Breast epithelium (tissue), 4 donors: ENCODE measurements at places on chromosomes 11 and 22. TPM values are rescaled to one million over a fixed set of nuclear protein-coding genes. Genes with fewer than 3 reads are reported as not detected.

DNA sequence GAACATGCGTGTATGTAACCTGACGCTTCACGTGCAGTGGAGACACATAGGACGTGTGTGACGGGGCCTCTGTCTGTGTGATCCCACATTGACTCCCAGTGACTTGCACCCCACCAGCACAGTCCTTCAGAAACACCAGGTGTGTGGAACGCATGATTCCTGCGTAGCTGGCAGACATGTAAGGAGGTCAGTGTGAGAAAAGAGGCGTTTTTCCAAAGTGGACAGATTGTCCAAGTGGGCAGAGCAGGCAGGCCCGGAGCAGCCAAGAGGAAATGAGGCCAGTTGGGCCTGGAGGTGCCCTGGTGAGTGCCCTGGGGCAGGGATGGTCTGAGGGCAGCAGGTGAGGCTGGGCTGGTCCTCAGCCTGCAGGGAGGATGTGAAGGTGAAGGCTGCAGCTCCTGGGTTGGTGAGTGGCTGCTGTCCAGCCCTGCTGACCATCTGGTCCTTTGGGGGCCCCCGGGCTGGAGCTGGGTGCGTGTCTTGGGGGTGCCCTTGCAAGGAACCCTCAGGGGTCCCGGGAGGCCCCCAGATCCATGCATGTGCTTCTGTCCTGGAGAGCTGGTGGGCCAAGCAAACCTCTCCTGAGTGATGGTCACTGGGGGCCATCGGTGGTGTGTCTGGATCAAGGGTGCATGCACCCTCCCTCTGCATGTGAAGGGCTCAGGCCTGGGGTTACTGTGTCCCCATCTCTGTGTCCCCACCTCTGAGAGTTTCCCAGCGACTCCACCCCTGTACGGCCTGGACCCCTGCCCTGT lies 26.6 kb downstream of the SHANK3 start:
- DNase-seq = no peak
- no peak overlapping the region for H3K4me3 ChIP-seq
- no peak overlapping the region for H3K27ac ChIP-seq
- H3K36me3 ChIP-seq = no peaks in the 10 kb centered on the region

- no peak for DNase-seq
- H3K4me1 ChIP-seq = no peaks in the 10 kb centered on the region
- no peak overlapping the region for H3K27ac ChIP-seq
- no peak overlapping the region for H3K4me3 ChIP-seq
Observed at GRCh38 chr11:6427516-6427915, 8.6 kb upstream of the APBB1 start.

DNA sequence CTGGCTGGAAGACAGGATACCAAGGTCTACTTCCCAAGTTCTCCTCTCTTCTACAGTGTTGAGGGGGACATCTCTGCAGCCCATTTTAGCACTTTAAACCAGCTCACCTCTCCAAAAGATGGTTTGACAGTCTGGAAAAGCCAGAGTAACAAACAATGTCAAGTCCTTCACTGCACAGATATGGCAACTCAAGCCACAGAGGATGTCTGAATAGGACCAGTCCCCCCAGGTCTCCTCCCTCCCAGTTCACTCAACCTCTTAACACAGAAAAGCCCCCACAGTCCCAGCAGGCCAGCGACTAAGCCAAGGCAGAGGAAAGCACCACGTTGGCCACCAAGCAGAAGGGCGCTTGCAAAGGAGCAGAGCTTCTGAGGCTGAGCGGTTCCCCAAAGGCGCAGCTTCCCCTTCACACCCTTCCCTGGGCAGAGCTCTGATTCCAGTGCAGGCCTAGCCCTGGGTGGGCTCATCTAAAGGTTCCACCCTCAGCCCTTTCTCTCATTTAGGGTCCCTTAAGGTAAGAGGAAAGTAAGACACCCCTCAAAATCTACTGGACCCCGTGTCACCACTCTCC lies 62.7 kb downstream of the PAK1 start:
- peak overlapping the region; percentile 73 for H3K4me3 ChIP-seq
- peak overlapping the region; percentile 84 for H3K27ac ChIP-seq
- DNase-seq = no peak
- H3K36me3 ChIP-seq = no peaks in the 10 kb centered on the region
- no peaks in the 10 kb centered on the region for H3K4me1 ChIP-seq

DNA sequence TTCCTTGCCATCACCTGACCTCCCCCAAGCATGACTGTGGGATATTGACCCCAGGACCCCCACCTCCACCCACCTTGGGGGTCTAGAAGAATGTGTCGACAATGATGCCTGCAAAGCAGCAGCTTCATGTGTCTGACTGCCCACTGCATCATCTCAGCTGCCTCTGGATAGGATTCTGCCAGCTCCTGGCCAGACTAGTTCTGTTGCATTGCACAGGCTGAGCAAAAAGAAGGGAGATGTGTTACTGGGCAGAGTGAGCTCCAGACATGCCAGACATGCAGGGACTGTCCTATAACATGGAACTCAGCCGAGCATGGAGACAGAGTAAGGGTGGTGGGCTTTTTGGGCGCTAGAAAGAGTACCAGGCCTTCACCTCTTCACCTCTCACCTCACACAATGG lies 36.7 kb downstream of the FBXO7 start:
- H3K4me1 ChIP-seq = no peaks in the 10 kb centered on the region
- no peaks in the 10 kb centered on the region for H3K27me3 ChIP-seq
- no peak for DNase-seq
- no peak overlapping the region for H3K27ac ChIP-seq

DNA sequence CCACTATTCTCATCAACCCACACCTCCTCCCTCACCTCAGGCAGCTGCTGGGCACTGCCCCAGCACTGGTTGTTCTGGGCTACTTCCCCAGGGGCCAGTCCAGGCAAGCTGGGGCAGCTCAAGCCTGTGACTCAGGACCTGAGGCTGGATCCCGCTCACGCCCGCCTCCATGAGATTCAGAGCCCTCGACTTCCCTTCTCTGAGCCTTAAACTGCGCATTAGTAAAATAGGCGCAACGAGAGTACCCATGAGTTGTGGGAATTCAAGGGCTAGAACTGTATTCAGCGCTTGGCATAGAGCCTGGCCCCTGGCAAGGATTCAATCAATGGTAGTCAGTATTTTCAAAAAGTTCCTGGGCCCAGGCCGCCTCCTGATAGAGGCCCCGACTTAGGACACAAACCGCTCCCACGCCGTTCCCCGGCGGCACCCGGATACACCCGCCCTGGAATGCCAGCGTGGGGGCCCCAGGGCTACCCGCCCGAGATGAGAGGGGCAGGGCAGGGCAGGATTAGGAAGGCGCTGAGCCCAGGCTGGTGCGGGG lies 723 bp upstream of the CD82 start:
- H3K4me1 ChIP-seq = peaks cover 27% of the 10 kb centered on the region
- no peaks in the 10 kb centered on the region for H3K36me3 ChIP-seq
- peak overlapping the region; percentile 99 for H3K27ac ChIP-seq
- no peaks in the 10 kb centered on the region for H3K27me3 ChIP-seq
- DNase-seq = peak; percentile 93

DNA sequence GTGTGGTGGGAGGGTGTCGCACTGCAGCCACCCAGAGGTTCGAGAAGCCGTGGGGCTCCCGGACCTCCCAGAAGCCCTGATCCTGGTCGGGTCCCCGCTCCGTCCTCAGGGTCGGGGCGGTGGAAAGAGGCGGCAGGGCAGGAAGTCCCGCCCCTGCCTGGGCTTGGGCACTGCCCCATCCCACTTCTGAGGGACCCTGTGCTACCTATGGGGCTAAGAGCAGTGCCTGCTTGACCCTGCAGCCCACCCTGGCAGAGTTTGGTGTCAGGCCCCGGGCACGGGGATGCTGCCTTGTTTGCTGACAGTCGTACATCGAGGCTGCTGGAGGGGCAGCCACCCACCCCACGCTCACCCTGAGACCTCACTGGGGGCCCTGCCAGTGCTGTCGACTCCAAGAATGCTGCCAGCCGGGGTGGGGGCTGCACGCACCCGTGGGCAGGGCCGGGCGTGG lies 19.4 kb downstream of the RNH1 start:
- H3K27ac ChIP-seq = no peak overlapping the region
- no peak for DNase-seq
- H3K4me3 ChIP-seq = no peak overlapping the region
- no peaks in the 10 kb centered on the region for H3K27me3 ChIP-seq

DNA sequence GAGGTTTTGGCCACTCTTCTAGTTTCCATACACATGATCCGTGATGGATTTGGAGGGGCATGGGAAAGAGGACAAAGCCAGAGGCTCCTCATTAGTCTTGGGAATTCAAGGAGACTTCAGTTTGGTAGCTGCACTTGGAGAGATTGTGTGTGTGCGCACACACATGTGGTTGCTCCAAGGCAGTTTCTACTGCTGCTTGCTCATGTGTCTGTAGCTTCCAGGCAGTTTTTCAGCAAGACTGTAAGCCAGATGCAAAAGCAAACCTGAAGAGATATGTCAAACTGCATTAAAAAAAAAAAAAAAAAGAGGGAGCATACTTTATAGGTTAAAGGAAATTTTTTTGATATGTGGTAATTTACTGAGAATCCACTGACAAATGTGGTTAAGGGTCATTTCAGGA lies 95.7 kb downstream of the OSBP2 start:
- H3K27ac ChIP-seq = no peak overlapping the region
- H3K27me3 ChIP-seq = no peaks in the 10 kb centered on the region
- H3K4me3 ChIP-seq = no peak overlapping the region
- DNase-seq = no peak
- H3K4me1 ChIP-seq = no peaks in the 10 kb centered on the region
- no peaks in the 10 kb centered on the region for H3K36me3 ChIP-seq

- no peaks in the 10 kb centered on the region for H3K27me3 ChIP-seq
- no peak for DNase-seq
- no peaks in the 10 kb centered on the region for H3K4me1 ChIP-seq
- H3K36me3 ChIP-seq = peaks cover 6% of the 10 kb centered on the region
- peak overlapping the region; percentile 3 for H3K27ac ChIP-seq
- H3K4me3 ChIP-seq = no peak overlapping the region
Observed at GRCh38 chr22:17726006-17726927, 48.0 kb downstream of the BID start.

- H3K4me1 ChIP-seq = no peaks in the 10 kb centered on the region
- no peak for DNase-seq
- no peak overlapping the region for H3K4me3 ChIP-seq
- no peaks in the 10 kb centered on the region for H3K36me3 ChIP-seq
- H3K27me3 ChIP-seq = no peaks in the 10 kb centered on the region
Observed at GRCh38 chr11:117869604-117870003, 6.9 kb downstream of the FXYD6 start.

DNA sequence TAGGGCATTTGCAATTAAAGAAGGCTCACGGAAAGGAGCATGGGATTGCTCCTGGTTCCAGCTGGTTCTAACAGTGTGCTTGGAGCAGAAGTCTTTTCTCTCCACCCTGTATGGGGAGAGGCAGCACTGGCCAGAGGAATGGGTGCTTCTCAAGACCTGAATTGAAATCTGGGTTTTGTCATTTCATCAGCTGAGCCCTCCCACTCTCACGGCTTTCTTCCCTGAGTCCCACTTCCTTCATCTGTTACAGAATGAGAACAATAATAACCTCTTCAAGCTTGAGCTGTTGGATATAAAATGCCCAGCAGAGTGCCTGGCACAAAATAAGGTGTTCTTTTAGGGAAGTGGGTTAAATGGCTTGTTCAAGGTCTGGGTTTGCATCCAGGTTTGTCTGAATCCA lies 17.2 kb downstream of the CNTF start:
- no peak for DNase-seq
- H3K27ac ChIP-seq = no peak overlapping the region
- H3K36me3 ChIP-seq = no peaks in the 10 kb centered on the region
- no peaks in the 10 kb centered on the region for H3K27me3 ChIP-seq
- no peak overlapping the region for H3K4me3 ChIP-seq

DNA sequence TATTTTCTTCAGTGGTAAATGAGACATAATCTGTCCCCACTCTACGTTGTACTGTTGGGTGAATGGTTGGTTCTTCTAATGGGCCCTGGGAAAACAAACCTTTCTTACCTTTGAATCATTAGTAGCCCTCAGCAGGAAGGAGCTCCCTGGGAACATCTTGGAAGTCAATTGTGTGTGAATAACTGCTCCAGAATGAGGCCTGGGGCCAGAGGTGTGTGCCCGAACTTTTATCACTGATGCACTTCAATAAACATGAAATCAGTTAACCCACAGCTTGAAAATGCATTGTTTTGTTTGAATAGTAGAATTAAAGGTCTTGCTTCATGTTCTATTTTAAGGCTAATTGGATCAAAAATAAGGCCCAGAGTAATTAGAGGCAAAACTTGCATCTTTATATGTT lies 67.1 kb downstream of the NAV2 start:
- H3K4me1 ChIP-seq = no peaks in the 10 kb centered on the region
- H3K36me3 ChIP-seq = no peaks in the 10 kb centered on the region
- DNase-seq = no peak

DNA sequence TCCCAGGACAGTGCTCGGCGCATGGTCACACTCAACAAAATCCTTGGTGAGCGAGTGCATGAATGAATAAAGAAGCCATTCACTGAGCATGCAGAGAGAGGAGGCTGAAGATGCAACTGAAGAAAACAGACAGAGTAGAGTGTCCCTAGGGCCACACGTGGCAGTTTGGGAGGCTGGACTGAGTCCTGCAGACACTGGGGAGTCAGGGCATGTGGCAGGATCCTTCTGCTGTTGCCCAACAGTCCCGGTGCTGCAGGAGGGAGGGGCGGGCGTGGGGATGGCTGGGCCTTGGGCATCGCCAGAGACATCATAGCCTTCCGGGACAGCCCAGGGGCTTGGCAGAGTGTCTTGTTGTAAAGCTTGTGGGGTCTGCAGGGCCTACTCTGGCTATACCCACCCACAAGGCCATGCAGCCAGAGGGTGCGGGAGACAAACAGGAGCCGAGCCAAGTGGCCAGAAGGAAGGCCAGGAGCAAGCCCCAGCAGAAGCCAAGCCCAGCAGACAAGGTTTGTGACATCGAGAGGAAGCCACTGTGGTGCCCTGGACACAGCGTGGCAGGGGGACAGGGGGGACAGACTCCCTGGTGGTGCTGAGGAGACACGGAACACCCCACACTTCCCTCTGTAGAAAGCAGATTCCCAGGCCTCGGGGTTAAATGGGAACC lies 26.7 kb upstream of the FBLN1 start:
- no peak for DNase-seq
- no peak overlapping the region for H3K4me3 ChIP-seq
- H3K27me3 ChIP-seq = no peaks in the 10 kb centered on the region
- no peaks in the 10 kb centered on the region for H3K4me1 ChIP-seq
- H3K36me3 ChIP-seq = no peaks in the 10 kb centered on the region

DNA sequence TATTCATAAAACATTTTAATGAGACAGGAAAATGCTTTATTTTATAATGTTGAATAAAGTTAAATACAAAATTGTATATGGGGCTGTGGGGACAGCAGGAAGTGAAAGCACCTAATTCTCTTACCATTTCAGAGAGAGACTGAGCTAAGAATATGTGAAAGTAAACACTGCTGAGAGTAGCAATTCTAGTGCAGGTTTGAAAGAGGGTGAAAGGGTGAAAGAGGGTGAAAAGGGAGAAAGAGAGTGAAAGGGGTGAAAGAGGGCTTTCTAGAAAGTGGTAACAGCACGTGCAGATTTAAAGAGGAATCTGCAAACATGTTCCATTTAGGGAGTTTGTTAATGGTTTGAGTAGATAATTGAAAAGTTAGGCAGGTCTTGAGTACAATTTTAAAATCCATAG lies 652.0 kb upstream of the CCDC90B start:
- H3K4me1 ChIP-seq = no peaks in the 10 kb centered on the region
- no peak overlapping the region for H3K4me3 ChIP-seq
- no peak overlapping the region for H3K27ac ChIP-seq
- H3K36me3 ChIP-seq = no peaks in the 10 kb centered on the region
- no peak for DNase-seq

The DEFB108B gene
- not detected for total RNA-seq

The SLC7A4 gene
- 2.0 TPM for total RNA-seq

The PRR33 gene
- total RNA-seq = not detected

The NPTXR gene
- 4.5 TPM for total RNA-seq

The CD6 gene
- 0.98 TPM for total RNA-seq

The OR5A1 gene
- total RNA-seq = not detected

The TBX10 gene
- total RNA-seq = not detected

The MLC1 gene
- 0.15 TPM for total RNA-seq

The FSHB gene
- total RNA-seq = not detected

The MPZL2 gene
- 70.7 TPM for total RNA-seq

The TMEM191B gene
- not detected for total RNA-seq
